ENCODE measurements at places on chromosomes 1 and 21.

GRCh38 chr1:35656863-35657232 lies 15.5 kb upstream of the PSMB2 start:
- no peak for DNase-seq

- no peak for DNase-seq
Observed at GRCh38 chr1:107782217-107782845, 182.6 kb downstream of the VAV3 start.

DNA sequence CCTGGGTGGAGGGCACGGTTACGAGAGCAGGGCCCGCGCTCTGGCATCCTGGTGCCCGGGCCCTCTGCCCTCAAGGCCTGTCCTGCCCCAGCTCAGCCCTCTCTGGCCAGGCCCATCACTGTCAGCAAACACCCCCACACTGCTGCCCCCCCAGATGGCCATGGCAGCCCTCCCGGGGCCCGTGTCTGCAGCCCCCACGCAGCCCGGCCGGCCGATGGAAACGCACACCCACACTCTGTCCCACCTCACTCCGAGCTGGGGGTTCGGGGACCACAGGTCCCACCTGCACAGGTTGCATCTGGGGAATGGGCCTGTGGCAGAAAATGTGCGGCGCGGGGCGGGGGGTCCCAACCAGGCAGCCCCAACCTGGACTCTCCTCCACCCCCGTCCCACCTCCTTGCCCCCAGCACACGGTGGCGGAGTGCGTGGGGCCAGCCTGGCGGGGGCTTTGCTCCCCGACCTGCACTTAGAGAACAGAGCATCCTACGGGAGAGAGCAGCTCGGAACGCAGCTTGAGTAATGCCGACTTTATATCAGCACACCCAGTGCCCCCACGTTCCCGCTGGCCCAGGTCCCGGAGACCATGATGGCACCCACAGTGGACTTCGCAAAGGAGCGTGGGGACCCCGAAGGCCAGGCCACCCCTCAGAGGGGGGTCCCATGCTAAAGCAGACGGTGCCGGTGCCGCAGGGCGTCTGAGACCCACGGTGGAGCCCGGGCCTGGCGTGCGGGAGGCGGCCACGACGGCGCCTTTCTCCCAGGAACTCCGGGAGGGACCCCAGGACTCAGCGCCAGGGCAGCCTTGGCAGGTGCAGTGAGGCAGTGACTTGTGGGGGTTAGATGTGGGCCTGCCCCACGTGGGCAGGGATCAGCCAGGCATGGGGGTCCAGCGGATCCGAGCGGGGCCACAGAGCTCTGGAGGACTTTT lies 7.5 kb upstream of the RNF223 start:
- DNase-seq: no peak

DNA sequence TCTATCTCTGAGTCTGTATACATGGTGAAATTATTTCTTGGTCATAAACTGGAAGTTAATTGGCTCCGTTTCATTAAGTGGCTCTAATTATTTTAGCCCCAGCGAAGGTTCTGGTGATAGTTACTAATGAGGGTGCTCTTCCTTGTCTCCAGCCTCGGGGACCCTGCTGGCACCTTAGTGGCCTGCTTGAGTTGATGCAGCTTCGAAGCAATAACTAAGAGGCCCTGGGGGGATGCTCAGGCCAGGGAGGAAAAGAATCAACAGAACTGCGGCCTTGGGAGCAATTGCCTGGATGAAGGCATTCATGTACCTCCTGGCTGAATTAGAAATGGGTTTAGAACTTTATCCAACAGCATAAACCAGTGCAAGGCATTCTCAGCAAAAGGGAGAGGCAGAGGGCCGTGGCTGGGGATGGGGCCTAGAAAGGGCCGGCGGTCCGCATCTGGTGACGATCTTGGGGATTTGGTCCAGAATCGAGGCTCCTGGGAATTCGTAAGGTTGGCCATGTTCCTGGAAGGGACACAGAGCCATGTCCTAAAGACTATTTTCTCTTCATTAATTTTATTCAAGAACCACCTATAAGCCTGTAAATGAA lies 100.0 kb upstream of the AJAP1 start:
- DNase-seq: no peak

GRCh38 chr1:93591676-93592550 lies 89.7 kb downstream of the BCAR3 start:
- no peak for DNase-seq
